ENCODE measurements at places on chromosomes 6 and 20.

GRCh38 chr6:31680226-31681134, at the start of gene LY6G5C:
LY6G5C (minus strand) TSS chr6:31681067; CDS start chr6:31680373, 694 bp downstream.
- peak; percentile 92 for DNase-seq

DNA sequence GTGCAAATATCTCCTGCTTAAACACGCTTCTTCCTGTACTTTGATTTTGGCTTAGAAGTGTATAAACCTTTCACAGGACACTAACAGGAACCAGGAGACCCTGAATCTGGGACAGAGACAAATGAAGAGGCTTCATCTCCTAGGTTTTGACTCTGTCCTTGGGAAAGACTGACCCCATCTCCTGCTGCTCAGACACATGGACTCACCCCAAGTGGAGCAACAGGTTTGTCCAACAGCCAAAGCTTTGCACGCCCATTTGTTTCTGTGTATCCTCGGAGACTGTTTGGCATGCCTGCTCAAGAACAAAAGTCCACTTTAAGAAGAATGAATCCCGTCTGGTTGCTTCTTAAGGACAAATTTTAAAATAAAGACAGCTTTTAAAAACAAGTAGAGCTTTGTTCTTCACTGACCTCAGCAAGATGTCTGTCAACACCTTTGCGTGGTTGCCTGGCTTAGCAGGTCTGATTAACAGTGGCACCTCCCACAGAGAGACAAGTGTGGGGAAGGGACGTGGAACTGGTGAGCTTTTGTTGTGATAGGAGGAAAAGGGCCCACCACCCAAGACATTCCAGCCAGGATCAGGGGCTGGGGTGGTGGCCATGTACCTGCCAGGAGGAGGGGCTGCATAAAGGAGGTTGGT, 202.6 kb downstream of the SOD2 start:
- DNase-seq, result no peak

- no peak for DNase-seq
These were observed 75.6 kb downstream of the NCOA3 start for GRCh38 chr20:47577314-47577713.

DNA sequence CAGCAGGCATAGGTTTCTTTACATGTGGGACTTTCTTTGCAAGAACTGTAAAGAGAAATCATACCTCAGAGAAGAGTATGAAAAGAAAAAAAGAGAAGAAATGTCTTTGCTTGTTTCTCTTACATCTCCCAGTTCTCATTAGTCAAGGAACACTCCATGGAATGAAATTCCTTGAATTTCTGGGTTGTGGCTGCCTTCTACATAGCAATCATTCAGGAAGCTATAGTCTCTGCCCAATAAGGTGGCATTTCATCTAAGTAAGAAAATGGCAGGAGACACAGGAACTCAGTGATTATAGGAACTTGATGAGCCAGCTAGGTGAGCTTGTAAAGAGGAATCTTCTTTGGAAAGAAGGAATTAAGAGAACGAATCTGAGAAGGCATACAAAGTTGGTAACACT, 197.0 kb upstream of the FKBP1C start:
- no peak for DNase-seq

GRCh38 chr6:140768133-140768532, 1364.6 kb upstream of the GJE1 start:
- no peak for DNase-seq

DNA sequence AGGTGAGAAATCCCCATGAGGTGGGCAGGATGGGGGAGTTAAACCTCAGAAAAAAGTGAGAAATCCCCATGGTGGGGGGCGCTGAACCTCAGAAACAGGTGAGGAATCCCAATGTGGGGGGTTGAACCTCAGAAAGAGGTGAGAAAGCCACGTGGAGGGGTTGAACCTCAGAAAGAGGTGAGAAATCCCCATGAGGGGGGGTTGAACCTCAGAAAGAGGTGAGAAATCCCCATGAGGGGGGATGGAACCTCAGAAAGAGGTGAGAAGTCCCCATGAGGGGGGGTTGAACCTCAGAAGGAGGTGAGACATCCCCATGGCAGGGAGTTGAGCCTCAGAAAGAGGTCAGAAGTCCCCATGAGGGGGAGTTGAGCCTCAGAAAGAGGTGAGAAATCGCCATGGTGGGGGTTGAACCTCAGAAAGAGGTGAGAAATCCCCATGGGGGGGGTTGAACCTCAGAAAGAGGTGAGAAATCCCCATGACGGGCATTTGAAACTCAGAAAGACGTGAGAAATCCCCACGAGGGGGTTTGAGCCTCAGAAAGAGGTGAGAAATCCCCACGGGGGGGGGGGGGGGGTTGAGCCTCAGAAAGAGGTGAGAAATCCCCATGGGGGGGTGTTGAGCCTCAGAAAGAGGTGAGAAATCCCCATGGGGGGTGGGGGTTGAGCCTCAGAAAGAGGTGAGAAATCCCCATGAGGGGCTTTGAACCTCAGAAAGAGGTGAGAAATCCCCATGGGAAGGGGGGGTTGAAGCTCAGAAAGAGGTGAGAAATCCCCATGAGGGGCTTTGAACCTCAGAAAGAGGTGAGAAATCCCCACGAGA, 14.3 kb upstream of the GOPC start:
- DNase-seq, result no peak
